Stimulated activated CD4-positive, alpha-beta T cell treated with anti-CD3 and anti-CD28 coated beads, TNF-alpha, amount 100 ng/mL, for 24 hours (primary cell): ENCODE measurements at places on chromosomes 16 and 17.

- DNase-seq, result no peak
These were observed 63.5 kb upstream of the DNAH17 start for GRCh38 chr17:78640700-78641099.

GRCh38 chr17:2042390-2042847 lies 597 bp downstream of the OVCA2 start:
- DNase-seq, result no peak

GRCh38 chr16:87681981-87682570 lies 79.8 kb downstream of the JPH3 start:
- no peak for DNase-seq

- no peak for DNase-seq
These were observed 13.0 kb downstream of the LASP1 start for GRCh38 chr17:38882870-38883269.

GRCh38 chr16:66020642-66021041 lies 345.8 kb upstream of the CDH5 start:
- no peak for DNase-seq
